SJCRH30 (cell line): ENCODE measurements at places on chromosomes 12 and 14. TPM values are rescaled to one million over a fixed set of nuclear protein-coding genes. Genes with fewer than 3 reads are reported as not detected.

DNA sequence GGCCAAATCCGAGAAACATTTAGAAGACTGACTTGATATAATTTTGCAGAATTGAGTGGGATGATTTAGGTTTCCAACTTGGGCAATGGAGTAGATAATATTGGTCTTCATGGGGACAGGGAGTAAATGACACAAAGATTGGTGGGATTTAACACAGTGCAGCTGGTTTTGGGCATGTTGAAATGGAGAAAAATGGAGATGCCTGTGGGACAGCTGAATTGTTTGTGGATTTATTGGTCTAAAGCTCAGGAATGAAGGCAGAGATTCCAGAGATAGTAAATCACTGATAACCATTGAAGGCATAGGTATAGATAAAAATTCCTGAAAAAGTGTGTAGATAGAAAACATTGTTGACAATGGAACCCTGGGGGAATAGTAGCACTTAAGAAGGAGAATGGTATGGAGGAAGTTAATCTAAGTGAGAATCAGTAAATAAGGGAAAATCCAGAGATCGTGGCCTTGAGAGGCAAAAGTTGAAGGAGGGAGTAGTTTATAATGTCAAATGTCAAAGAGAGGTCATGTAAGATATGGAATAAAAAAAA, 120.9 kb upstream of the ATP2B1 start:
- peak; percentile 37 for DNase-seq

DNA sequence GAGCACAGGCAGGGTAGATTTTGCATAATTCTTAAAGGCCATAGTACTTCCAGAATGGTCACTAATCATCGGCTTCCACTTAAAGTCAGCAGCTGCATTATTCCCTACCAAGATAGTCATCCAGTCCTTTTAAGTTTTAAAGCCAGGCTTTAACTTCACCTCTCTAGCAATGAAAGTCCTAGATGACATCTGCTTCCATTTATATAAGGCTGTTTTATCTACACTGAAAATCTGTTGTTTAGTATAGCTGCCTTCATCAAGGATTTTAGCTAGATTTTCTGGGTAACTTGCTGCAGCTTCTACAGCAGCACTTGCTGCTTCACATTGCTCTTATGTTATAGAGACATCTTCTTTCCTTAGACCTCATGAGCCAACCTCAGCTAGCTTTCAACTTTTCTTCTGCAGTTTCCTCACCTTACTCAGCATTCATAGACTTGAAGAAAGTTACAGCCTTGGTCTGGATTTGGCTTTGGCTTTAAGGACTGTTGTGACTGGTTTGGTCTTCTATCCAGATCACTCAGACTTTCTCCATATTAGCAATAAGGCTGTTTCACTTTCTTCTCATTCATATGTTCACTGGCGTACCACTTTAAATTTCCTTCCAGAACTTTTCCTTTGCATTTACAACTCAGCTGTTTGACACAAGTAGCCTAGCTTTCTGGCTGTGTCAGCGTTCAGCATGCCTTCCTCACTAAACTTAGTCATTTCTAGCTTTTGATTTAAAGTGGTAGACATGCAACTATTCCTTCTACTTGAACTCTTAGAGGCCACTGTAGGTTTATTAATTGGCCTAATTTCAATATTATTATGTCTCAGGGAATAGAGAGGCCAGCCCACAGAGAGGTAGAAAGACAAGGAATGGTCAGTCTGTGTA, 209.9 kb upstream of the GARIN2 start:
- DNase-seq: no peak

DNA sequence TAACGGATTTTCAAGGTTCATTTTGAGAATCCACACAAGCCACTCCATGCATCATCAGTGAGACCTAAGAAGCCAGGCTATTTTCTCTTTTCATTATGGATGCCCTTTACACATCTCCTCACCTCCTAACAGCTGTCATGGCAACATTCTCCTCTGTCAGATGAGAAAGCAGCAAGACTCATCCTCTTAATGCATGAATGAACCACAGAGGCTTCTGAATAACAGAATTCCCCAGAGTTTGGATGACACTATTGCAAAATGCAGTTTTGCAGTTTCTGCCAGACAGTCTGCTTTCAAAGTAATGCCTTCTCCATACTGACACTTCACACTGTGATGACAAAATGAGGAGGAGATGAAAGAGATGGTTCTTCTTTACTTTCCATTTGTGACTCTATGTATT, 286.7 kb upstream of the GRIP1 start:
- DNase-seq: peak; percentile 36

- no peak for DNase-seq
Observed at GRCh38 chr12:52708010-52708409, 4.7 kb upstream of the KRT77 start.

GRCh38 chr12:20063116-20063515, 305.2 kb upstream of the PDE3A start:
- DNase-seq: no peak

- no peak for DNase-seq
Observed at GRCh38 chr14:38524636-38525509, 269.0 kb upstream of the CLEC14A start.

DNA sequence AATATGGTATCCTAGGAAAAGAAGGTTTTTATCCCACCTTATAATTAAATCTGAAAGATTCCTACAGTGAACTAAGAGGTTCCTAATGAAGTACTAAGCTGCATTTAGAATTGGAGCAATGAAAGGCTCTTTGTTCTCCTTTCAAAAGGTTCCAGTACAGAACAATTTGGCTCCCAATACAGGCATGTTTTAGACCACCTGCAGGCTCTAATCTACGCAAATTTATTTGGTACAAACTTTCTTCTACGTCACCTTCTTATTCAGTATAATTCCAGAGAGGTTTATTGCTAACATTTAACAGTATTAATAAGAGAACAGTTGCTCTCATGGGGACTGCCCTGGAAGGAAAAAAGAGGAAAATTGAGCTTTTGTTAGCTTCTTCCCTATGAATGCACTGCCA, 37.6 kb upstream of the SLCO1C1 start:
- DNase-seq: peak; percentile 12

GRCh38 chr14:37824939-37825712, 229.7 kb downstream of the TTC6 start:
- no peak for DNase-seq

GRCh38 chr12:108442067-108442466, 73.0 kb upstream of the FICD start:
- DNase-seq: peak; percentile 28

- no peak for DNase-seq
Observed at GRCh38 chr14:56333359-56334292, 215.4 kb downstream of the PELI2 start.

GRCh38 chr14:105061428-105062047, 3.7 kb downstream of the GPR132 start:
- no peak for DNase-seq

The KANSL2 gene
- 63.9 and 69.3 TPM in 2 replicates for total RNA-seq

The ING4 gene
- total RNA-seq: 25.1 and 28.7 TPM in 2 replicates

The NKX2-1 gene
- total RNA-seq: not detected in 2 replicates

The RABGGTA gene
- 10.5 and 11.6 TPM in 2 replicates for total RNA-seq

The GALNT9 gene
- total RNA-seq: 0.08 and 0.36 TPM in 2 replicates

The ACACB gene
- 2.9 and 3.3 TPM in 2 replicates for total RNA-seq

The TMEM132D gene
- total RNA-seq: 0.23 and 0.26 TPM in 2 replicates

The RTN1 gene
- 0.46 and 0.49 TPM in 2 replicates for total RNA-seq

The LGALS3 gene
- 1.9 and 2.0 TPM in 2 replicates for total RNA-seq
